Smooth muscle cell of the pulmonary artery (primary cell): ENCODE measurements at places on chromosomes 6 and 20. TPM values are rescaled to one million over a fixed set of nuclear protein-coding genes. Genes with fewer than 3 reads are reported as not detected.

ZNF334 gene
- total RNA-seq = 0.83 and 3.9 TPM in 2 replicates

TPBG gene
- total RNA-seq = 69.5 and 138 TPM in 2 replicates

NOTCH4 gene
- total RNA-seq = 0.65 and 0.96 TPM in 2 replicates

PPIL6 gene
- 3.3 and 5.0 TPM in 2 replicates for total RNA-seq

DEFB124 gene
- total RNA-seq = not detected in 2 replicates

SLC32A1 gene
- total RNA-seq = not detected in 2 replicates

B3GAT2 gene
- total RNA-seq = not detected in 2 replicates

CYP39A1 gene
- 0.07 and 0.78 TPM in 2 replicates for total RNA-seq

COL12A1 gene
- total RNA-seq = 211 and 724 TPM in 2 replicates

LY6G6C gene
- total RNA-seq = not detected in 2 replicates

MDFI gene
- total RNA-seq = 0.26 and 0.33 TPM in 2 replicates

RSPO3 gene
- 1.7 and 8.0 TPM in 2 replicates for total RNA-seq

BMP5 gene
- 0.03 and 1.8 TPM in 2 replicates for total RNA-seq

PNPLA1 gene
- 0.03 and 0.07 TPM in 2 replicates for total RNA-seq

TOMM6 gene
- total RNA-seq = 33.1 and 36.9 TPM in 2 replicates

PPP1R16B gene
- total RNA-seq = 0.13 TPM in 2 replicates

DUSP22 gene
- 17.9 and 18.6 TPM in 2 replicates for total RNA-seq

GSTA1 gene
- 0.26 TPM in 1 of 2 replicates, not detected in the other for total RNA-seq

IL17A gene
- not detected in 2 replicates for total RNA-seq

HLA-DOA gene
- total RNA-seq = 2.1 TPM in 1 of 2 replicates, not detected in the other

MYL9 gene
- total RNA-seq = 45.4 and 54.0 TPM in 2 replicates

TMEM244 gene
- total RNA-seq = not detected in 2 replicates

SPAG4 gene
- 18.4 and 23.3 TPM in 2 replicates for total RNA-seq
